Activated effector memory CD4-positive, alpha-beta T cell treated with anti-CD3 and anti-CD28 coated beads, Interleukin-2, amount 50 U/mL, for 16 hours (primary cell): ENCODE measurements at places on chromosomes 16 and 17.

DNA sequence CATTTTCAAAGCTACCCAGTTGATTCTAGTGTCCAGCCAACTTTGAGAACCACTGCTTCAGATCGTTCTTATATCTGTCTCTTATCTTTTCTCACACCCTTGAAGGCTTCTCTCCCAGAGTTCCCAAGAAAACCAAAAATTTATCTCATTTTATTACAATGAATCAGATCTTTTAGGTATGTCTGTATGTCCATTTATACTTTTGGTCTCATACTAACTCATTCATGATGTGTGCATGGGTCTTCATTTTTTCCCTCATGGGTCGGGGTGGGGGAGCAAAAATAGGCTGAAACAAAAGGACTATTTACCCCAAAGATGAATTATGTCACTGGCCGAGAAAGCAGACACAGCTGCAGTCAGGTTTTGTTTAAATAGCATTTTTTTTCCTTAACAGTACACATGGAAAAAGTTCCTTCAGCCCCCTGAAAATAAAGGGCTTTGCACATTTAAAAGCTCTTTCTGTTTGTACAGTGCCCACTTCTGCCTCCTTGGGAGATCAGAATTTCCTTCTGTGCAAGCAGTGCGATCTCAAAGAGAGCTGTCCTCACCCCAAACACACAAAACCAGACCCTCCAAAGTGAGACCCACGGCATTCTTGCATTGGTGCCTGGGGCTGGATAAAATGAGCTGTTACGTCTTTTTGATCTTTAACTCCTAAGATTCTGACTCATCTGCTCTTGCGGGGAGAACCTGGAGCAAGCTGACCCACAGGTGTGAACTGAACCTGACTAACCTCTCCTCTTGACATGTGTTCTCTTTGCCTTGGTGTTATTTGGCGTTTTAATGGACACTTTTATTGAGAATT is 251.2 kb upstream of the ELAC2 start:
- no peak for DNase-seq

- no peak for DNase-seq
These were observed 5.1 kb downstream of the PLCG2 start for GRCh38 chr16:81784072-81784795.

DNA sequence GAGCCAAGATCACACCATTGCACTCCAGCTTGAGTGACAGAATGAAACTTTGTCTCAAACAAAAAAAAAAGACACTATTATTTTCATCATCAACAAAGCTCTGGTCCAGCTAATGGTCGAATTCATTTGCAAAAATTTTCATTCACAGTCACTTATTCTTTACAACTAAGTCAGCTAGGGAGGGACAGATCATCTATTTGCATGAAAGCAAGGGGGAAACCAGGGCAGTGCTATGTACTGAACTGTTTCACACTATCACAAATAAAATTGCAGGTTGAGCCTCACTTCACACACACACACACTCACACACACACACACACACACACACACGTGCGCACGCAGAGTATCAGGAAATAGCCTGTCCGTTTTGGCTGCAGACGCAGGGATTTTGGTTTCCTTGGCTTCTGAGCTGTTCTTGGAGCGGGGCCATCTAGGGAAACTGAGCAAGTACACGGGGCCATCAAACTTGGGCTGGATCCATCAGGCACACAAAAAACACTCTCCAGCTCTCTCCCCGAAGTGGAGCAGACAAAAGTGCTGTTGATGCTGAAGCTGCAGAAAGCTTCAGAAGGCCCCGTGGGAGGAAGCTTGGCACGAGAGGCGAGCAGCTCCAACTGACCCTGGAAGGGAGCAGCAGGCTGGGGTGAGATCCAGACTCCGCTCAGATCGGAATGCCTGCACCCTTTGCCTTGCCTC is 44.3 kb upstream of the HELZ start:
- DNase-seq = no peak

- DNase-seq = no peak
These were observed 2.0 kb downstream of the GPT2 start for GRCh38 chr16:46885960-46886763.
